ENCODE measurements at places on chromosomes 13 and 19.

GRCh38 chr13:88285329-88285728 is 614.2 kb downstream of the SLITRK5 start:
- DNase-seq: no peak

DNA sequence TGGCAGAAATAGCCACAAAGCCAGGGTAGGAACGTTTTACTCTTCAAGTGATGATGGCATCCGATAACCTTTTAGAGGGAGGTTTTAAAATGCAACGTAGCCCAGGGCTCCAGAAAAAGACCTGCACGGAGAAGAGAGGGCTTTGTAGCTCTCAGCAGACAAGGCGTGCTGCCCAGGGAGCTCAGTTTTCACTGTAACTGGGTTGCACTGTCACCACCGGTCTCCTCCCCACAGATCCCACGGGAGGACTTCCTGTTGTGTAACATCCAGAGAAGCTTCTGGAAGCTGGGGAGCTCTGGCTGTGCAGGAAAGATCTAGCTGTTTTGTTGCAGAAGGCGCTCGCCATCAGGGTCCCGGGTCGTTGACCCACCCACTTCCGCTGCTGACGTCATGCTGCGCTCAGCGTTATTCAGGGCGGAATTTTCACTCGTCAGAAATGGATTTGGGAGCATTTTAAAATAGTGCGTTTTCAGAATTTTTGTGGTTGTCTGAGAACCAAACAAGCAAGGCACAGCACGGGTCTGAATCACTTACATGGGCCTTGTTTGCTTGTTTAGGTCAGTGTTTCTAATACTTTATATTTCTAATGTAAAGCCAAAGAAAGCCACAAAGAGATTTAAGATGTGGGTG is 50.8 kb downstream of the ATP11A start:
- no peak for DNase-seq

DNA sequence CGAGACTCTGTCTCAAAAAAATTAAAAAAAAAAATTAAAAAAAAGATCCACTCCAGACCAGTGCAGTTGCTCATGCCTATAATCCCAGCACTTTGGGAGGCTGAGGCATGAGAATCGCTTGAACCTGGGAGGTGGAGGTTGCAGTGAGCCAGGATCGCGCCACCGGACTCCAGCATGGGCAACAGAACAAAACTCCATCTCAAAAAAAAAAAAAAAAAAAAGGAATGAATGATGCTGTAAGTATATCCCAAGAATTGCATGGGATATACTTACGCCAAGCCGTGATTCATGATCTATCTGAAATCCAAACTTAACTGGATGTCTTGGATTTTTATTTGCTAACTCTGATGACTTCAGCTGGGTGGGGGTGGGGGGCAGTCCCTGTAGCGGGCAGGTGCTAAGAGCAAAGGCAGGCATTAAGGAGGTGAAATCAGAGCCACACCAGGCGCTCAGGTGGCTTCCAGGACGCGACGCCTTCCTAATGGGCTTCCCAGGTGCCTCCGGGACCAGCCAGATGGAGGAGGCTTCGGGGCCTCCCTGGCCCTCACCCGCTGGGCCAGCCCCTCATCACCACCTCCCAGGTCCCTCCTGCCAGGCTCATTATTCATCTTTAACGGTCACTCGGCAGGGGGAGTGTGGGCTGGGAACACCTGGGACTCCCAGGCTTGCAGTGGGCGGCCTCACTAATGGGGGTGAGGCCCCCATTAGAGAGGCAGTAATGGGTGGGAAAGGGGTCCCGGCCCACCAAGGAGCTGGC is 11.4 kb upstream of the FUT5 start:
- no peak for DNase-seq

DNA sequence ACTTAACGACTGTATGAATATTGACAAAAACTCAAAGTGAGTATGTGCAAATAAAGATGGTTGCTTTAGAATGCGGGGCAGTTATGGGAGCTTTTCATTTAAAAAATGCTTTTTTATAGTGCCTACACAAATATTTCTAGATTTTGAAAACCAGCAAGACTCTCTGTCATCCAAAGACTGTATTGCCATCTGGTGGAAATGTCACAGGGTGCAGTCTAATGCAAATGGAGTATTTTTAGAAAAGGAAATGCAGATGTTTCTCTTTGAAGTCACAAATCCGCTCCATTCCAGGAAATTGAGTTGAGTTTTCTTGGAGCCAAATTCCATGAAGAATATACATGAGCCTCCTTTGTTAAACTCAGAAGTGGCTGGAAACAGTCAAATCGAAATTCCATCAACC is 2.3 kb upstream of the C1QTNF9B start:
- peak; percentile 48 for DNase-seq

- no peak for DNase-seq
Measured at GRCh38 chr13:74230984-74231501, 96.8 kb upstream of the KLF12 start.

GRCh38 chr13:25980255-25980654 is 71.6 kb downstream of the SHISA2 start:
- DNase-seq: no peak

- DNase-seq: no peak
Measured at GRCh38 chr19:57321751-57322150, 1.5 kb downstream of the ZNF543 start.

DNA sequence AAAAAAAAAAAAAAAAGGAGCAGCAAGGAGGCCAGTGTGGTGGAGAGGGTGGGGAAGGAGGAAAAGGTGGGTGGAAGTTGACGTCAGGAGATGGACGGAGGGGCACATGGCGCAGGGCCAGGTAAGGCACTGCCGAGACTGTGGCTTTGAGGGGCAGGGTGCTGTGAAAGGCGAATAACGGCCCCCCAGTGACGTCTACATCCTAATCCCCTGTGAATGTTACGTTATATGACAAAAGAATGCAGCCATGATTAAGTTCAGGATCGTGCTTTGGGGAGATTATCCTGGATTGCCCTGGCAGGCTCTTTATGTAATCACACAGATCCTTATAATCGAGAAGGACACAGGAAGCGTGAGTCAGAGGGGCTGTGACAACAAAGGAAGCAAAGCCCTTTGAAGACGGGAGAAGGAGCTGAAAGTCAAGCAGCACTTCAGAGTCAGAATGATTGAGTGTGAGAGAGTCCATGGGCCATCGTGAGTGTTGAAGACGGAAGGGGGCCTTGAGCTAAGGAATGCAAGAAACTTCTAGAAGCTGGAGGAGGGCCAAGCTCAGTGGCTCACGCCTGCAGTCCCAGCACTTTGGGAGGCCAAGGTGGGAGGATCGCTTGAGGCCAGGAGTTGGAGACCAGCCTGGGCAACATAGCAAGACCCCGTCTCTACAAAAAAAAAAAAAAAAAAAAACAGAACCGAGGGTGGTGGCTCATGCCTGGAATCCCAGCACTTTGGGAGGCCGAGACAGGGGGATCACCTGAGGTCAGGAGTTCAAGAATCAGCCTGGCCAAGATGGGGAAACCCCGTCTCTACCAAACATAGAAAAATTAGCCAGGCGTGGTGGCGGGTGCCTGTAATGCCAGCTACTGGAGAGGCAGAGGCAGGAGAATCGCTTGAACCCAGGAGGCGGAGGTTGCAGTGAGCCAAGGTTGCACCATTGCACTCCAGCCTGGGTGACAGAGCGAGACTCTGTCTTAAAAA is 13.8 kb upstream of the CEACAM16 start:
- no peak for DNase-seq

- DNase-seq: no peak
Measured at GRCh38 chr19:9923440-9923839, 12.9 kb downstream of the OLFM2 start.

GRCh38 chr19:16778796-16779411 is 50.3 kb upstream of the SIN3B start:
- DNase-seq: peak; percentile 73

DNA sequence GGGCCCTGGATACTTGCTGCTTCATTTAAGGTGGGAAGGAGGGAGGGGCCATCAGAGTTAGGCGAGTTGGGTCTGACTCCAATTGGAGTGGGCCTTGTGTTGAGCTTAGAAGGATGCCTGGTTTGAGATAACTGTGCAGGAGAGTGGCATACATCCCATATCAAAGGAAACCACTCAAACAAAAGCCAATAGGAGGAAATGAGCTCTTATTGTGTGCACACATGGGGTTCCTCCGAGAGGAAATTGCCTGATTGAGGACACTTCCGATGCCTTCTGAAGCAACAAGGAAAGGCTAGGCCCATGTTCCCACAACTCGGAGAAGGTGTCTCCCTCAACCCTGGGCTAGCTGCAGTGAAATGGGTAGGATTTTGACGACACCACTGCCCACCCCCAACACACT is 19.6 kb downstream of the MBNL2 start:
- DNase-seq: no peak

GRCh38 chr13:60572003-60572798 is 175.2 kb downstream of the TDRD3 start:
- DNase-seq: no peak

GRCh38 chr13:77687799-77688198 is 9.7 kb upstream of the SLAIN1 start:
- DNase-seq: no peak

DNA sequence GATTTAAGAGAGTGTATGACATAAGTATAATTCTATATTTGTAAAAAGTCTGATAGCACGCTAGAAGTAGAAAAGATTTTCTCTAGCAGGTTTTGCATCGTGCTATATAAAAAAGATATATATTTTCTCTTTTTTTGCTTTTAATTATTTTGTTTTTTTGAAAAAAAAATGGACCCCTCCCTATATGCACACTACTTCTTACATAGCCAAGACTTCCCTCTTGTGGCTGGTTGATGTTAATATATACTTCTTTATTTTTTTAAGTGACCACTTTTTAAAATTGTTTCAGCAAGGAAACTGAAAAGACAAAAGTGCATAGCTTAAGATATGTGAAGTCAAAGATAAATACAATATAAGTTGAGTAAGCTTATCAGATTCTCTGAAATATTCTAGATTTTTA is 1202.8 kb downstream of the DIAPH3 start:
- peak; percentile 10 for DNase-seq

DNA sequence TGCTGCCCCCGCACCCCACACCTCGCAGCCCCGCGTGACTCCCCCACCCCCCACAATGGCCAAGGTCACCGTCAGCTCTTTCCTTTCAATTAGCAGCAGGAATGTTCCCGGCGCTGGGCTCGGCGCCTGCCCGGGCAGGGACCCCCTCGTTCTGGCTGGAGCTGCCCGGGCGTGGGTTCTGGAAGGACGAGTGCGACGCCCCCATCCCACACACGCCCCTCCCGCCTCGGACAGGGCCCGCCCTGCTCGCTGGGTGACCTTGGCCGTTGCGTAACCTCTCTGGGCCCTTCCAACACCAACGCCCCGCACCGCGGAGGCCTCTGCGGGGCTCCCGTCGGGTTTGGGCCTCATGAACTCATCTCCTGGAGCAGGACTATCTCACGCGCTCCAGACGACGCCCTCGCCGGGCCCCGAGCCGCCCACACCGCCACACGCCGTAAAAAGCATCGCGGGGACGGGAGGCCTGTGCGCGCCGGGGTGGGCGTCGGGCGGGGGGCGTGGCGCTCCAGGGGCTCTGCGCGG is 10.3 kb downstream of the PALM start:
- no peak for DNase-seq

DNA sequence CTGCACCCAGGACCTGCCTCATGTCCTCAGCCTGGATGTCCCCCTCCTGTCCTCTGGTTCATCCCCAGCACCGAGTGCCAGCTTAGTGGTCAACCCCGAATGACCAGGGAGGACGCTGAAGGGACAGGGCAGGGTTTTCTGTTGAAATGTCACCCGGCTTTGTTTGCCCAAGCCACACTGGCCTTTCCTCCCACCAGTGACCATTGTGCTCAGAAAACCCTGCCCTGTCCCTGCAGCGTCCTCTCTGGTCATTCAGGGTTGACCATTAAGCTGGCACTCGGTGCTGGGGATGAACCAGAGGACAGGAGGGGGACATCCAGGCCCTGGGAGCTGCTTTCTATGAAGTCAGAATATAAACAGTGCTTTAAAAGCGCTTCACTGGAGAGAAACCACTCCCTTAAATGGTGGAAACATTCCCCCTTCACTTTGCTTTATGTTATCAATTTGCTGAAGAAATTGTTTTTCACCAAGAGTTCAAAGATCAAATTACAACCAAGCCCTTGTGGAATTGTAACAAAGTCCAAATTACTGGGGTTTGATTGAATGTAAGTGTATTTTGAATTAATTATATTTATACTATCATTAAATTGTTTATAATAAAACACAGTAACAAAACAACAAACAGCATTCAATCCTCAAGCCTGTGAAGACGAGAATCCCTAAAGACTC is 21.4 kb downstream of the CARS2 start:
- DNase-seq: no peak

DNA sequence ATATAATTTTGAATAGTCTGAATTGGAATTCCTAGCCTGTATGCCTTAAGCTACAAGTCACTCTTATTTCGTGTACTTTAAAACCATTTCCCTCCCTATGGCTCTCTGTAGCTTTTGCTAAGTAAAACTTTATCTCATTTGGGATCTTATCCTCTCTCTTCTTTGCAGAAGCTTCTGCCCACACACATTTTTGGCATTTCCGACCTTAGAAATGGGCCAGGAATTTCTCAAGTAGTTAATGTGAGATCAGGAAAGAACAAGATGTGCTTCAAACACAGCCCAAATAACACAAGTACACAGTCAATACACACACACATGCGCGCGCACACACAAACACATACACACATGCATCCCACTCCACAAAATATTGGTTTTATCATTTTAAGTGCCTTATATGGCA is 931.0 kb upstream of the MIR17HG start:
- DNase-seq: no peak

- DNase-seq: no peak
Measured at GRCh38 chr13:36919171-36919832, 736 bp downstream of the SMAD9 start.

DNA sequence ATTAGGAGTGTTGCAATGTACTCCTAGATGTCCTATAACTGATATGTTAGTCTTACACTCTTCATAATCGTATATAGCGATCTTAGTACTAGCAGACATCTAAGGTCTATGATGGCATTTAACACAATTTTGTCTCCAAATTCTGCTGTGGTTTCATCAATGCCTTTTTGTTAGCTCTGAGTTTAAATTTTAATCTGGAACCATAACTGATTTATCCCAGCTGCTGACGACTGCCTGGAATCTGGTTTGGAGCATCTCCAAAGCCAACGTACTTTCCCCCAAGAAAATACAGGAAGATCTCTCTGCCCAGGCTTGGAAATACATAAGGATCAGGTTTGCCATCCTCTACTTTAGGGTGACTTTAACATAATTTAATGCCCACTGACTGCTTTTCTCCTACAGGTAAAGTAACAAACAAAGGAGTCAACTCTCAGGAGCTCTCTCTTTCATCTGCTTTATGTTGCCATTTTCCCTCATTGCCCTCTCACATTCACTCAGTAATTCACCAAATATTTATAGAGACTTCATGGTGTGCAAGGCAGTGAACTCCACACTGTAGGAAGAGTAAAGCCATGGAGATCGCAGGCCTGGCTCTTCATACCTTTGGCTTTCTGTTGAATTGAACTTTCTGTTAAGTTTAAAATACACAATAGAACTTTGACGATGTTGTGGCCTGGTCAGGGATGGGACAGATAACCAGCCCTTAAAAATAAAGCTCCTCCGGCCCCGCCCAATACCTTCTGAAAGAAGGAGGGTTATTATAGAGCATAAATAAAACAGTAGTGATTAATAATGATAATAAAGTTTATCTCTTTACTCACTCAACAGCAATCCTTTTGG is 23.3 kb upstream of the SPART start:
- DNase-seq: no peak

GRCh38 chr19:42051166-42052115 is 18.6 kb downstream of the GRIK5 start:
- DNase-seq: no peak
